ENCODE measurements at places on chromosomes 3 and 15.

- DNase-seq: no peak
These were observed 62.4 kb downstream of the BOC start for GRCh38 chr3:113273604-113274378.

GRCh38 chr3:171809861-171810628, at the start of gene PLD1:
Gene PLD1, minus strand, starts transcription at chr3:171810483. Its CDS starts 72,432 bp downstream, at chr3:171738051.
- peak; percentile 71 for DNase-seq

- DNase-seq: no peak
These were observed 135.3 kb downstream of the DIPK2A start for GRCh38 chr3:144106970-144107369.

GRCh38 chr3:7876741-7877297, 624.8 kb upstream of the LMCD1 start:
- peak; percentile 46 for DNase-seq

DNA sequence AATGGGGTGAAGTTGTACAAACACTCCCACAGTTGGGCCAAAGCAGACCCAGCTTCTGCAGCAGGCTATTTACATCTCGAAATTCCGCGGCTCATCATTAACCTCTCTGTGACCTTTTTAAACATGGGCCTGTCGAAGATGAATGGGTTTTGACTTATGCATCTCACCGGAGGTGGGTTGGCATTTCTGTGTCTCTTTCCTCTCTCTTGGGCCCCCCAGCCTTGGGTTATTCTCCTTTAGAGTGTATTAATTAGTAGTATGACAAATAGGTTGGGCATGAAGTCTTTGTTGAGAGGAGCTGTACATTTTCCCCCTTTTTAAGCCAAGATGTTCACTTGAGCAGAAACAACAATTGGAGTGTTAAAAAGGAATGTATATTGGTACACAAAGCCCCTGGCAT, 9.8 kb downstream of the SMAD6 start:
- DNase-seq: no peak

- no peak for DNase-seq
These were observed 79.8 kb downstream of the FOXP1 start for GRCh38 chr3:71503525-71504249.

GRCh38 chr15:101105059-101105891, 146.6 kb downstream of the CHSY1 start:
- DNase-seq: no peak

Measured in activated CD4-positive, alpha-beta T cell treated with anti-CD3 and anti-CD28 coated beads for 36 hours (primary cell).